Ureter (tissue), 1 donor: ENCODE measurements at places on chromosomes 7 and 10. TPM values are rescaled to one million over a fixed set of nuclear protein-coding genes. Genes with fewer than 3 reads are reported as not detected.
A peak's percentile ranks its signal among the peaks of the same experiment; 100 is the strongest.

The HSPA12A gene
- 15.7 TPM for total RNA-seq

DNA sequence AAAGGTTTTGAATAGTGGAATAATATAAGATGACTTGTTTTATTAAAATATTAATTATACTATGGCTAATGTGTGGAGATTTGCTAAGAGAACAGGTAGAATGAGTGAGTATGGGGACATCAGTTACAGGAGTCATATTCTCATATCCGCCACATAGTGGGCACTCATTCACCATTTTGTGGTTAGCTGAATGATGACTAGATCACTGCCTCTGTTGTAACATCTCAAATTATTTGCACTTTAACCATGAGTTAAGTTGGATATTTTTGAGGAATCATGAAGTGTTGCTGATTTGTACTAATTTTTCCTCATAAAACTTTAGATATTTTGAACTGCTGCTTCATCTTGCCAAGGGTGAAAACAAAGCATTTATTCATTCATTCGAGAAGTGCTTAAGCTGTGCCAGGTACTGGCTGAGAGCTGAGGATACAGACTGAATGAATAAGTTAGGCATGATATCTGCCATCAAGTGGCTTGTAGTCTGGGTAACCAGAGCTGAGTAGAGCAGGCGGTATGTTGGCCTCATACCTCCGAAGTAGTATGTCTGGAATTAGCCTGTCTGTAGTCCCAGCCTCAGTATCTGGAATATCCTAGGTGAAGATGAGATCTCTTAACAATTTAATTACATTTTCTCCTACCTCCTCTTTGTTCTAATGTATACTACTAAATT is 100.5 kb downstream of the ZEB1 start:
- DNase-seq = no peak

The ZNF485 gene
- total RNA-seq = 17.6 TPM

GRCh38 chr7:89232-90019 is 102.9 kb upstream of the FAM20C start:
- no peak for DNase-seq

DNA sequence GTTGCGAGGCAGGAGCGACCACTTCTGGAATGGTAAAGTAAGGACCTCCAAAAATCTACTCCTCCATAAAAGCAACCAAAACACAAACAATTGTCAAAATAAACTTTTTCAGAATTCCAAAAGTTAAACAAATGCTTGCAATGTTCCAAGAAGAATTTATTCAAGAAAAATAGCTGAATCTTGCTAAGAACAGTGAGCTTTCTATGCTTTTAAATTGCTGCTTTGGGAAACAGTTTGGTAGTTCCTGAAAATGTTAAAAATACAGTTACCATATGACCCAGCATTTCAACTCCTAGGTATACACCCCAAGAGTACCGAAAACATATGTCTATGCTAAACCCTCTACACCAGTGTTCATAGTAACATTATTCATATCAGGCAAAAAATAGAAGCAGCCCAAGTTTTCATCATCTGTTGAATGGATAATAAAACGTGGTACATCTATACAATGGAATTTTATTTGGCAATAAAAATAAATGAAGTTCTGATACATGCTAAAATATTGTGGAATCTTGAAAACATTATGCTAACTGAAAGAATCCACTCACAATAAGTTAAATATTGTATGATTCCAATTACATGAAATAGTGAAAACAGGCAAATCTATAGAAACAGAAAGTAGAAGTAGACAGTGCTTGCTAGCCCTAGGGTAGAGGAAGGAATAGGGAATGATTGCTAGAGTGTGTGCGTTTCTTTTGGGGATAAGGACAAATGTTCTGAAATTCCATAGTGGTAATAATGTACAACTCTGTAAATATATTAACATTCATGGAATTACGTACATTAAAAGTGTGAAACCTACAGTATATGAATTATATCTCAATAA is 57.0 kb downstream of the LRRN3 start:
- DNase-seq = no peak

DNA sequence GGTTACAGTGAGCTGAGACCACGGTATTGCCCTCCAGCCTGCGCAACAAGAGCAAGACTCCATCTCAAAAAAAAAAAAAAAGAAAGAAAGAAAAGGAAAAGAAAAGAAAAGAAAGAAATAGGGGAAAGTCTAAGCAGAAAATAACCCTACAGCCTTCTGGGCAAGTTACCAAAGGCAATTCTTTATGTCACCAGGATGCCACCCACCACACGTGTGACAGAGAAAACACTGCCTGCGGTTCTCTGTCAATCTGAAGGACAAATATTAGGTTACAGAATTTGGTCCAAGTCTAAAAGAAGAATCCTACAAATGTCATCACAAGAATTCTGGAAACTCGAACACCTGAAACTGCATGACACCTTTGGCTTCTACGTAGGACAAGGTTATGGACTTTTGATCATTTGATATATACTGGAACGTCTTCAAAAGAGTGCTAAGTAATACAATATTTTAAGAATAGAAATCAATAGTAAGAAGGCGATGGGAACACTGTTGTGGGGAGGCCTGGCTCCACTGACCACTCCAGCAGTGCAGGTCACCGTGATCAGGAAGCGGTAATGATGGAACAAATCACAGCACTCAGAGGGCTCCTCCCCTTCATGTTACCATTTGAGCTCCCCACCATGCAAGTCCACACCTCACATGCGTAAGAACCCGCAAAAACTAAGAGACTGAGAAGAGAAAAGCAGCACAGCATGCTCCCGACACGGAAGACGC is 75.8 kb downstream of the MAD1L1 start:
- no peak for DNase-seq

GRCh38 chr7:32559480-32559879 is 64.2 kb downstream of the AVL9 start:
- no peak for DNase-seq

The MGAM2 gene
- total RNA-seq = not detected

DNA sequence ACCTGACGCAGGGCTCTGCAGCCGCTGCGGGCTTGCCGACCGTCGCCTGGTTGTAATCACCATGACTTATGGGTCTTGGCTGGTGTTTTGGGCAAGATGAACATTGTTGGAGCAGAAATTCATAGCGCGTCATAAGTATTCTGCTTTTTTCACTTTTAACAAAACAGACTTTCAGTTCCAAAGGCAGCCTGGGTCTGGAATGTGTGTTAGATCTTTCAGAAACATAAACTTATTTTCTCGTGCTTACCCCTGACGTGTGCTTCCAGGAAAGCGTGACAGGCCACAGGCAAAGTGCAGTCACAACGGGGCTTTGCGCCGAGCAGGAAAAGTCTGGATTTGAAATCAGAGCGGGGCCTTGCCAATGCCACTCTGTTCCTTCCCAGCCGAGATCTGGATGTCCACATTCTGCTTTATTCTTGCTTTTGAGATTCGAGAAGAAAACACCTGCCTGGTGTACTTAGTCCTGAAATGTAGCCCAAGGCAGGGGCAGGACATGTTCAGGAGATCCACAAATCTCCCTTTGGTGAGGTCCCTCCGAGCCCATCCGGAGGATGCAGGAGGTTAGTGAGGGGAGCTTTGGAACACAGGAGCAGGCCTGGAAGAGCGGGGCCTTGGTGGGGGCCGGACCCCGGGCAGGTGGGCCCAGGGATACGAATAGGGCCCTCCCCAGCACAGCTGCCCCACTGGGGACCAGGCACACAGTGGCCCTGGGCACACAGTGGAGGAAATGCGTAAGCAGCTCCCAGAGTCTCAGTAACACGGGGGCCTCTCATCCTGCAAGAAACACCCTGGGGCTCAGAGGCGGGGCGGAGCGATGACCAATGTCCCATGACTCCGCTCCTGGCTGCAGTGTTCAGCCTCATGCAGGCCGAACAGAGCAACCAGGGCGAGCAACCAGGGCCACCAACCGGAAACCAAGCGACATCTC is 49.5 kb upstream of the EBF3 start:
- no peak for DNase-seq

The HABP2 gene
- 0.23 TPM for total RNA-seq

The ANKRD61 gene
- not detected for total RNA-seq

DNA sequence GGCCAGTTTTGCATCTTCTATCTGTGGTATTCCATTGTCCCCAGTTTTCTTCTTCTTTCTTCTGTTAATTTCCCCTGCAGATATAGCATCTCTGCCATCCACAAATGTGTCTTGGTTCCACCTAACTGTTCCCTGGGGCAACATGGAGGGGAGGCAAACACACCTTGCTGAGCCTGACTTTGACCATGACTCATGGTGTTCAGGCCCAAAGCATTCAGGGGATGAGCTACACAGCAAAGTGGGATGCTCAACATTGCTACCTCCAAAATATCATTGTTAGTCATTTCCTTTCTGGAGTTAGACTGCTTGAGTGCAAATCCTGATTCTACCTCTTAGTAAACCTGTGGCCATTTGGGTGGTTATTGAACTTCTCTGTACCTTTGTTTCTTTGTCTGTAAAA is 542.7 kb downstream of the LRMDA start:
- no peak for DNase-seq

- DNase-seq = no peak
Observed at GRCh38 chr7:44372560-44373417, 47.4 kb upstream of the CAMK2B start.

The TMEM196 gene
- total RNA-seq = 0.31 TPM

- DNase-seq = no peak
Observed at GRCh38 chr10:132410779-132411532, 14.0 kb downstream of the PWWP2B start.

The SEPTIN14 gene
- total RNA-seq = not detected

DNA sequence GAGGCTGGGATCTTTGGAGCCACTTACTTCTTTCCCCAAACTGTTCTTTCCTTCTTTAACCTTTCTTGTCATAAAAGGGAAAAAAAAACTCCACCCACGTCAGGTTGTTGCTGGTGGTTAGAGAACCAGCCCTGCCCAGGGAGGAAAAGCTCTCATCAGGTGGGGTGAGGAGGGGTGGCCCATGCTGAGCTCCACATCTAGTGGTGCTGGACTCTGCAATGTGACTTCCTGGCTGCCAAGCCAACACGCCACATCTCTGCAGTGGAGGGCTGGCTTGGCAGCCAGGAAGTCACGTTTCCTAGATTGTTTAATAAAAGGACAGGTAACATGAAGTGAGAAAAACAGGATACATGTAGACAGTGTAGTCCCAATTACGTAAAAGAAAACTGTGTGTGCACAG is 37.4 kb downstream of the WIPF3 start:
- no peak for DNase-seq

DNA sequence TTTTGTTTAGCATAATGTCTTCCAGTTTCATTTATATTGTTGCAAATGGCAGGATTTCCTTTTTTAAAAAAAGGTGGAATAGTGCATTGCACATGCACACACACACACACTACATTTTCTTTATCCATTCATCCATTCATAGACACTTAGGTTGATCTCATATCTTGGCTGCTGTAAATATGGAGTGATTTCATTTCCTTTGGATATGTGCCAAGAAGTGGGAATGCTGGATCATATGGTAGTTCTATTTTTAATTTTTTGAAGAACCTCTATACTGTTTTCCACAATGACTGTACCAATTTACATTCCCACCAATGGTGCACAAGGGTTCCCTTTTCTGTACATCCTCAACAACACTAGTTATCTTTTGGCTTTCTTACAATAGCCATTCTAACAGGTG is 68.9 kb downstream of the EBLN1 start:
- DNase-seq = no peak

DNA sequence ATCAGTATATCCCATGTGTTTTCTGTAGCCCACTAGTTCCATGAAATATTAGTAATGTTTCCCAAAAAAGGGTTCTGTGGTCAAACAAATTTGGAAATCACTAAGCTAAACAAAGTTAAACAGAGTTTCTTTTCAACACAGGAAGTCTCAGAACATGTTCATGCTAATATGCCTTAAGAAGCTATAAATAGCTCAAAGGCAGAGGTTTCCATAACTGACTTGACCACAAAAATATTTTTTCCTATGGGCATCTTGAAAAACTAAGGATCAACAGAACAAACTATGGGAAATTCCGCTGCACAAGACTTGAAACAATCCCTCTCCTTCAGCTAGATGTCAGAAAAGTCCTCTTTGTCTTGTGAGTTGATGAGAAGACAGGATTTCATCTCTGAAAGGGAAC is 59.7 kb downstream of the SEM1 start:
- no peak for DNase-seq

The SPDYE11 gene
- not detected for total RNA-seq

The GNAT3 gene
- total RNA-seq = not detected

DNA sequence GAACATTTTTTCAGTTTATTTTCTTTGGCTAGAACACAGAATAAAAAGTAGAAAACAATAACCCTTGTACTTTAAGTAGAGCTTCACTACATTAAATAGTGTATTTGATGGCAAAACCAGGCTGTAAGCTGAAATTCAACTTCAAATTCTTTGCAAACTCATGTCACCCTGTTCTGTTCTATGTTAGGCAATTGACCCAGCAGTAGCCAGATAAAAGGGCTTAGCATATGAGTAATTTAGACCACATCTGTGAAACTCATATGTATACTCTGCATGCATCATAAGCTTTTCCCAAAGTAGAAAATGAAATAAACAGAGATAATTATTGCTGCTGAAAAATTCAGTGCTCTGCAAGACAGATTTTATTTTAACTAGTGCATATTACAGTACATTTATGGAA is 150.2 kb downstream of the GNAI1 start:
- DNase-seq = no peak

- DNase-seq = no peak
Observed at GRCh38 chr10:23106331-23107072, 11.1 kb downstream of the MSRB2 start.

- DNase-seq = peak; percentile 45
Observed at GRCh38 chr10:129096065-129096984, 370.7 kb upstream of the MGMT start.

The FOXK1 gene
- 40.4 TPM for total RNA-seq
